ENCODE measurements at places on chromosomes 3 and 15. TPM values are rescaled to one million over a fixed set of nuclear protein-coding genes. Genes with fewer than 3 reads are reported as not detected.

Gene TTC14
- total RNA-seq, result 92.3 TPM

Gene CHRFAM7A
- total RNA-seq, result 3.9 TPM

Gene TUSC2
- total RNA-seq, result 16.2 TPM

Gene FURIN
- total RNA-seq, result 8.7 TPM

Gene CSK
- total RNA-seq, result 24.0 TPM

Gene LRRC3B
- 51.3 TPM for total RNA-seq

Gene TUSC7
- total RNA-seq, result not detected

Data from occipital lobe (tissue), 3 donors.